Esophagus muscularis mucosa (tissue), 4 donors: ENCODE measurements at places on chromosomes 4 and X. TPM values are rescaled to one million over a fixed set of nuclear protein-coding genes. Genes with fewer than 3 reads are reported as not detected.

Gene LRCH2
- total RNA-seq, result 11.6 TPM

Gene MAPK10
- total RNA-seq, result 8.2 TPM

Gene AFP
- total RNA-seq, result not detected

Gene LRIT3
- total RNA-seq, result 0.17 TPM

Gene DKK2
- 1.8 TPM for total RNA-seq

Gene USP26
- total RNA-seq, result not detected

DNA sequence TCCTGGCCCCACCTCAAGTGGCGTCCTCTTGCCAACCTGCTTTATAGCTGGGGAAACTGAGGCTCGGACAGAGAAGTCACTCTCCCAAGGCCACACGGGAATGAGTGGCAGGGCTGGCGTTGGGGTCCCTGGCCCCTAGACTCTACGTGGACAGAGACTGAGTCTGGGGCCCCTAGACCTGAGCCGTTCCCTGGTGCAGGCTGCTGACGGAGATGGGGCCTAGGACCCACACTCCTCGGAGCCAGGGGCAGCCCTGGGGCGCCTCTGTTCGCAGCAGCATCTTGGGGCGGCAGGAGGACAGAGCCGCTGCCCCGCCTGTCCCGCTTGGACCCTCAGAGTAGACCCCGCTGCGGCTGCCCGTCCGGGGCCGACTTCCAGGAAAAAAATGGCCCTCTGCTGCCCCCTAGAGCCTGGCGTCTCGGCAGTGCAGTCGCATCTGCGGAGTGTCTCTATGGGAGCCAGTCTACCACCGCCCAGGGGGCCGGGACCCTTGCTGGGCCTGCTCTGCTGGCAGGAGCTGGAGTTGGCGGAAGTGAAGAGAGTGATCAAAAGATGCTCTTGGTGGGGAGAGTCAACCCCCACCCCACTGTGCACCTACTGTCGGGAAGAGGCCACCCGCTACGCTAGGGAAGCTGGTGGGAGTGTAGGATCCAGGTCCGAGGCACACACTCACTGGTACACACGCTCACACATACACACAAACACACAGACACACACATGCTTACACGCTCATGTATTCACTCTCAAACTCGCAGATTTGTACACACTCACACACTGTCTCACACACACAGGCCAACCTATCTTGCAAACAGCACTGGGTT lies 220.1 kb downstream of the AFAP1 start:
- peak overlapping the region; percentile 38 for H3K4me3 ChIP-seq
- H3K27me3 ChIP-seq, result no peaks in the 10 kb centered on the region
- H3K27ac ChIP-seq, result no peak overlapping the region
- peaks cover 4% of the 10 kb centered on the region for H3K4me1 ChIP-seq
- H3K36me3 ChIP-seq, result no peaks in the 10 kb centered on the region

- H3K27ac ChIP-seq, result peak overlapping the region; percentile 68
- H3K36me3 ChIP-seq, result peaks cover 25% of the 10 kb centered on the region
- no peak for DNase-seq
- no peak overlapping the region for H3K4me3 ChIP-seq
- H3K4me1 ChIP-seq, result peaks cover 27% of the 10 kb centered on the region
Observed at GRCh38 chr4:38889143-38889542, 21.5 kb downstream of the FAM114A1 start.

DNA sequence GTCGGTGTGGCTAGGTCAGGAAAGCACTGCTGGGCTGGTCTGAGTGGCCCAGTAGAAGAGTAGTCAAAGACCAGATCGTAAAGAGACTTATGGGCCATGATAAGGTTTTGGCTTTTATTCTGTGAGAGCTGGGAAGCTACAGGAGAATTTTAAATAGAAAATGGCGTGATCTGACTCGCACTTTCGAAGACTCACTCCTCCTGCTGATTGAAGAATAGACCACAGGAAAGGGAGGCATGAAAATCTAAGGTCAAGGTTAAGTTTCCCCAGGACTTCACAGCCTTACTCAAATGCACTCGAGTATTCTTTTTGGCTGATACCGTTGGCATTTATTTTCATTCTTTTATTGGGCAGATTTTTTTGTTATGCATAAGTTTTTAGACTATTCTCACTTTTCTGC lies 231.4 kb upstream of the ANKRD50 start:
- H3K4me1 ChIP-seq, result peaks cover 23% of the 10 kb centered on the region
- H3K27ac ChIP-seq, result no peak overlapping the region
- H3K36me3 ChIP-seq, result no peaks in the 10 kb centered on the region

- no peaks in the 10 kb centered on the region for H3K27me3 ChIP-seq
- H3K27ac ChIP-seq, result no peak overlapping the region
- H3K4me1 ChIP-seq, result no peaks in the 10 kb centered on the region
- peaks cover 30% of the 10 kb centered on the region for H3K36me3 ChIP-seq
- DNase-seq, result no peak
Observed at GRCh38 chr4:158850800-158851644, 82.2 kb downstream of the FNIP2 start.

GRCh38 chrX:108224218-108224617 lies 132.6 kb downstream of the ATG4A start:
- DNase-seq, result no peak
- no peak overlapping the region for H3K4me3 ChIP-seq
- peaks cover 48% of the 10 kb centered on the region for H3K4me1 ChIP-seq
- no peaks in the 10 kb centered on the region for H3K27me3 ChIP-seq
- H3K36me3 ChIP-seq, result no peaks in the 10 kb centered on the region

- no peak for DNase-seq
- peak overlapping the region; percentile 58 for H3K27ac ChIP-seq
- H3K27me3 ChIP-seq, result no peaks in the 10 kb centered on the region
- H3K4me1 ChIP-seq, result peaks cover 75% of the 10 kb centered on the region
- no peak overlapping the region for H3K4me3 ChIP-seq
Observed at GRCh38 chr4:119731778-119732177, 103.2 kb upstream of the PDE5A start.

GRCh38 chr4:155735496-155735895 lies 23.3 kb upstream of the GUCY1B1 start:
- H3K27ac ChIP-seq, result no peak overlapping the region
- no peaks in the 10 kb centered on the region for H3K27me3 ChIP-seq
- DNase-seq, result no peak
- no peaks in the 10 kb centered on the region for H3K4me1 ChIP-seq
- no peaks in the 10 kb centered on the region for H3K36me3 ChIP-seq
- H3K4me3 ChIP-seq, result no peak overlapping the region

DNA sequence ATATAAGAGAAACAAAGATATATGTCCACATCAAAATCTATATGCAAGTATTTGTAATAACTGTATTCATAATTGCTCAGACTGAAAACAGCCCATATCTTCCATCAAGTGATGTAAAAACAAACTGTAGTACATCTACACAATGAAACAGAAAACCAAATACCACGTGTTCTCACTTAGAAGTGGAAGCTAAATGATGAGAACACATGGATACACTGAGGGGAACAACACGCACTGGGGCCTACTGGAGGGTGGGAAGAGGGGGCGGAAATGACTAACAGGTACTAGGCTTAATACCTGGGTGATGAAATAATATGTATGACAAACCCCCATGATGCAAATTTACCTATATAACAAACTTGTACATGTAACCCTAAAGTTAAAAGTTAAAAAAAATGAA lies 42.7 kb downstream of the UBA6 start:
- no peaks in the 10 kb centered on the region for H3K4me1 ChIP-seq

- no peaks in the 10 kb centered on the region for H3K27me3 ChIP-seq
- no peaks in the 10 kb centered on the region for H3K36me3 ChIP-seq
- H3K4me1 ChIP-seq, result peaks cover 21% of the 10 kb centered on the region
- H3K27ac ChIP-seq, result peak overlapping the region; percentile 69
- no peak for DNase-seq
- no peak overlapping the region for H3K4me3 ChIP-seq
Observed at GRCh38 chr4:123833171-123833643, 436.6 kb downstream of the SPRY1 start.

DNA sequence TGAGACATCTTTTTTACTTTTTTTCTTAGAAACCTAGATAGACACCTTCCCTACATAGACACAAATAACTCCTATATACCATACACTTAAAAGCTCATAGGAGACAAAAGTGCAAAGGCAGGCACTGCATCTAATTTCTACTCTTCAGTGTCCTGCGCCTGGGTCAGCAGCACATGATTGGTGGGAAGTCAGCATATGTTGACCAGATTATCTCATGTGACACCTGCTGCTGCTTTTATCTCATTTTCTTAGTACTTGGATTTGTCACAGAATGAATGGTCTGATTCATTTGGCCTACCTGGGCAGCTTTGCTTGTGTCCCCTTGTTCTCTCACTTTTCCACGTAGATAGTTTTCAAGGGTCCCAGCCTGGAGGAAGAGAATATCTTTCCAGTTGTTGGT lies 24.9 kb upstream of the LNX1 start:
- H3K27me3 ChIP-seq, result no peaks in the 10 kb centered on the region
- DNase-seq, result no peak
- H3K4me1 ChIP-seq, result no peaks in the 10 kb centered on the region
- H3K4me3 ChIP-seq, result no peak overlapping the region
- no peak overlapping the region for H3K27ac ChIP-seq
